Liver (tissue), 10 donors: ENCODE measurements at places on chromosomes 5 and 9.

GRCh38 chr9:112002847-112003457 lies 106.3 kb downstream of the UGCG start:
- DNase-seq, result no peak

GRCh38 chr9:95373782-95374487 lies 56.4 kb upstream of the FANCC start:
- DNase-seq, result no peak

DNA sequence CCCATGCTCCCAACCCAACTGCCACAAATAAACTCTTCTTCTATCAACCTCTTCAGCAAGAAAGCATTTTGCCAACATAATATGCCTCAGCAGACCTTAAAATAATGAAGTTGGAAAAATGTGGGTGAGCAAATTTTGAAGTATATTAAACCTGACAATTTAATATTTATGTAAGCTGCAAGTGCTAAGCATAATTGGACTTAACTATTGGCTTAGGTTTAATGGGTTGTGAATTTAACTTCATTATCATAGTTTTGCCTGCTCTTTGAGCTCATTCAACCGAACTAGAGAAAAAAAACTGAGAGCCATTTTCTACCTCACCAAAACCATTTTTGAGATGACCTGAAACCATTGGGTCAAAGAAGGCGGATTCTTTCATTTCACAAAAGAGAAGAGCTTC lies 805.5 kb upstream of the DMAC1 start:
- no peak for DNase-seq

DNA sequence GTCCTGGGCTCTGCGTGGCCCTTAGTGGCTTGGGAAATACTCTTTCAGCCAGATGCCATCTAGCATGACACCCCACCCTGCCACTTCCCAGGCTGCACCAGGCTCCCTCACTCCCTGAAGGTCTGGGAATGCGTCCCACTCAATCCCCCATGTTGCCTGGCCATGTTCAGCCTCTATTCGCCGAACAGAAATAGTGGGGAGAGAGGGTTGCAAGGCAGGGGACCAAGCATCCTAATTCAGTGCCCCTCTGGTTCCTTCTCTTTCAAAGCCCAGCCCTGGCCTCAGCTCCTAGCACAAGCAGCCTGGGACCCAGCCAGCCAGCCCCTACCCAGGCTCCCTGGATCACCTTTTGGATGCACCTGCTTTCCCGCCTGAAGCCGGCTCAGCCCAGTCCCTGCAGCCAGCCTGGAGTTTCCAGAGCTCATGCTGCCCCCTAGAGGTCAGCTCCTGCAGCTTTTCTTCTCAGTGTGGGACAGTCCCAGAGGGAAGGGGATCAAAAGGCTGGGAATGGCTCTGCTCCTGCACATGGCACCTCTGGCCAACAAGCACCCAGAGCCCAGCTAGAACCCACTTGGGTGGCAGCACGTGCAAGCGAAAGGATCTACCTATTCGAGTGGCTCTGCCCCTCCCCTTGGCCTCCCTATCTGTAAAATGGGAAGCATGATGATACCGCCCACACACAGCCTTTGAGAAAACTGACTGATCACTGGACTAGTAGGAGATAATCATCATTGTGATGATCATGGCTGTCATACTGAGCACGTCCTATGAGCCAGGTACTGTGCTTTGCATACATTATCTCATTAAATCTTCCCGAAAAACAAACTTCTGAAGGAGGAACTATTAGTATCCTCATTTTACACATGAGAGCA lies 48.7 kb upstream of the C5orf58 start:
- peak; percentile 66 for DNase-seq

DNA sequence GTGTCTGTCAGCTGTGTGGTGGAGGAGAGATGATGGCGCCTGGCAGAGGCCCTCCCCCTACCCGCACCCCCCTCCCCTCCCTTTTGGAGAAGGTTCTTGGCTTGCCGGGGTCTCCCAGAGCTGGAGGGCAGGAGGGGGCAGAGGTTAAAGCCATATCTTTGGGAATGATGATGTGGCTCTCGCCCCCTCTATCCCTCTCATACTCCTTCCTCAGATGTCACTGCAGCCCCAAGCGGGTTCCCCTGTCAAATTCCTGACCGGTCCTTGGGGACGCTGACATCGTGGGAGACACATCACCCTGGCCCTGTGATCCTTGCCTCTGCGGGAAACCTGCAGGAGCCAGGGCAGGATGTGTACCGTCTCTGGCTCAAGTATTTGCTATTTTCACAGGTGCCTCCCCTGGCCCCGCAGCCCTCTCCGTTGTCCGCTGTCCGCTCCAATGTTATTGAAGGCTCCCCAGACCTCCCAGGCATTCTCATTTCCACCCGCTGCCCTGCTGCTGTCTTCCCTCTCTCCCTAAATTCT lies 109.5 kb downstream of the FOXD1 start:
- DNase-seq, result no peak

DNA sequence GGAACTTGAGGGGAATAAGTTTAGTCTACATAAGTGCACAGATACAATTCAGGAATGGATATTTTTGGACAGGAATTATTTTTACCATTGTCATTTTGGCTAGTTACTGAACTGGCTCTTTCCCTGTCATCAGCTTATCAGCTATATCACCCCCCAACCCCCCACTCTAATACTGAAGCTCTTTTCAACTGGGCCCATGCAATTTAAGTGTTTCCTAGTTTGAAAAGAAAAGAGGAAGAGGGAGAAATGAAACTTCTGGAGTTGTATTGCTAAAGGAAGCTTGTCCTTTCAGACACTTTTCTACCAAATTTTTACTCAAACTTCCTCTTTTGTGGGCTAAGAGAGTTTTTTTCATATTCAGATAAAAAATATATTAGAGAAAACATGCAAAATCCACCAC lies 18.5 kb upstream of the TIMD4 start:
- DNase-seq, result no peak

DNA sequence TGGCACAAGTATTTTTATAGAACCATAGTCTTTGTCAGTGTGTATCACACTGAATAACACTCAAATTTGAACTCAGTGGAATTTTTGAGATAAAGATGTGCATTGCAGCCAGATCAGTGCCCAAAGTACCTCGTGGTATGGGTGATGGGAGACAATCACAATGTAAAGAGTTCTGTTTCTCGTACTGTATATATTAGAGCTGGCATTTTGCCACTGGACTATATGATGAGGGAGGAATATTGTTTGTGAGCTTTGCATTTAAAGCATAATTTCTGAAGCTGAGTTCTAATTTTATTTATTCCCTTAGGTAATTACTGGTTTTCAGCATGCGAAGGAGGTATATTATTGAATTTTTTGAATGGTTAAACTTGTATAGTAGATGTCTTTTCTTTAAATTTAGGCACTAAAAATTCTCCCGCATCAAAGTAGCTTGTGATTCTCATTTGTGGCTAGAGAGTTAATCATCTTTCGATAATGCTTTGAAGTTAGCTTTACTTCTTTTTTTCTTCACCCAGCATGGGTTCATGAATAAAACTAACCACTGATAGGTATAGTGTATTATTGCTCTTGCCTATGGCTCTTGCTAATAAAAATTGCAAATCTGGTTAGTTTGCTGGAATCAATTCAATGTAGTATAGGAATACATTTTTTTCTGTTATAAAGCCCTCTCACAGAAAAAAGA lies 43.1 kb downstream of the PAM start:
- no peak for DNase-seq

GRCh38 chr9:35651956-35652828 lies 1.5 kb upstream of the SIT1 start:
- no peak for DNase-seq

GRCh38 chr9:15909297-15909696 lies 356.5 kb downstream of the CCDC171 start:
- DNase-seq, result no peak

DNA sequence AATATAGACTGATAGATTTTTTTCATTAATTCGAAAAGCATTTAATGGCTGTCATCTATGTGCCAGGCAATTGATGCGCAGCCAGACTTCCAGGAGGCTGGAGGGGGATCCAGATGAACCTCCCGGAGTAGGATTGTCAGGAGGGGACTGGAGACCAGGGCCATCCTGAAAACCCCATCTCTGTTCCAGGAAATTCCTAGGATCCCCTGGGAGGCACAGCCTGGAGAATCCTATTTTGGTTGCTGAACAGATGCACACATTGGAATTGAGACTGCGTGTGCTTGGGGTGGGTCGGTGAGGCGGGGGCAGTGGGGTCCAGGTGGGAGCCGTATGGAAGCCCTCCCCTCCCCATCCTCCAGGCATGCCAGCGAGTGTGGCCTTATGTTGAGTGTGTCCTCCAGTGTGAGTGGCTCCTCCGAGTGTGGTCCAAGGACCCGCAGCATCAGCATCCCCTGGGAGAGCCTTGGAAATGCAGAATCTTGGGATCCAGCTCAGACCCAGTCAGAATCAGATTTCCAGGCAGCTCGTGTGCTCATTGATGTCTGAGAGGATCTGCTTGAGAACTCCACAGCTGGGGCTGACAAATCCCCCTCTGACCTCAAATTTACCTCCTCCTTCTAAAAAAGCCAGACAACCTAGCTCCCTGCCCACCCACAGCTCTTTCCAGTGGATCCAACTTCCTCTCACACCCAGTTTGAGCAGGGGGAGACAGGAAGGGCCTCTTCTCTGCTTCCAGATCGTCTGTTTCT lies 38.7 kb downstream of the ROPN1L start:
- DNase-seq, result no peak

GRCh38 chr5:1438871-1439270 lies 6.4 kb downstream of the SLC6A3 start:
- DNase-seq, result no peak

DNA sequence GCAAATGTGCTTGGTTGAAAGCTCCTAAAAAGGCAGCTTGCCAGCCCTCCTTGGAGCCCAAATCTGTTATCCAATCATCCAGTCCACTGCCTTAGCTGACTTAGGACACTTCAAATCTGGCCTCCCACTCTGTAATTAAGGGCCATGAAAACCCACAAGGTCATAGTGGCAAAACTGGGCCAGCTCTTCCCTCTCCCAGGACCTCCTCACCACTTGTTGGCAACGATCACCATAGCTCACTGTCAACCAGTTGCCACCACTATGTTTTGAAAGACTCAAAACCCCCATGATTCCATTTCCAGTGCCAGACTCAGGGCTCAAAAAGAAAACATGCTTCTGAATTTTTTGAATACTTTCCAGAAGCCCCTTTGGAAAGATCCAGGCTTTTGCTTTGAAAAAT lies 107.5 kb downstream of the NREP start:
- no peak for DNase-seq

DNA sequence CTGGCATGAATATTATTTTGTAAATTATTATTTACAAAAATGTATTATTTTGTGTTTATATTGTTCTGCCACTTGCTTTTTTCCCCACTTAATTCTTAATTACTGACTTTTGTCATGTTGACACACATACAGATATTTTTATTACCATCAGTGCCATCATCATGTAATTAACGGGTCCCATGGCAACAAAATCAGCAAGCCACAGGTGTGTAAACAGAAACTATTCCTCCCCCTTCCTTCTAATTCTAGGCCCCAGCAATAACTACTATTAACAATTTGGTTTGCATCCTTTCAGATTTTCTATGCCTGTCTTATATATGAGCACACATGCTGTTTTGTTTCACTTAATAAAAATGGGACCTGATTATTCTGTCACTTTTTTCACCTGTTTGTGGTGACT lies 29.3 kb downstream of the CYFIP2 start:
- DNase-seq, result no peak

DNA sequence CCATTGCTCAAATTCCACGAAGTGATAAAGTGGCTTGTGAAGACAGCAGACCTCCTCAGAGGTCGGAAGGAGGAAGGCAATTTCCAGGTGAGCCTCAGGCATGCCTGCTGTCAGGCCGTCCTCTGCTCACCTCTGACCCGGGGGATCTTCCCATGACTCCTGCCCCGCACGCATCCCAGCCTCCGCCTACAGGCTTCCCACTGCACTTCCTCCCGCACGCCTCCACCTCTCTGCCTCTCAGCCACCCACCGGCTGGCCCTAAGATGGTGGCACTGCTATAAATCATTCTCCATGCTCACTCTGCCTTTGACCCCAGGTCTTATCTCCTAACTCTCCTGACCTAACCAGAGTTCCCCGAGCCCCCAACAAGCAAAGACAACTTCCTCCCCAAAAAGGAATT lies 49.4 kb upstream of the DNAH5 start:
- DNase-seq, result no peak

GRCh38 chr9:96199006-96199405 lies 103.0 kb downstream of the HSD17B3 start:
- no peak for DNase-seq
